ENCODE measurements at places on chromosomes 7 and 10. TPM values are rescaled to one million over a fixed set of nuclear protein-coding genes. Genes with fewer than 3 reads are reported as not detected.

Gene TMEM236
- not detected for total RNA-seq

Gene LRRC18
- not detected for total RNA-seq

Gene FAM237B
- not detected for total RNA-seq

Gene KLLN
- 0.24 TPM for total RNA-seq

Gene DYDC2
- 0.14 TPM for total RNA-seq

Gene PON1
- total RNA-seq = not detected

Gene CPA2
- 0.17 TPM for total RNA-seq

Gene FGL2
- not detected for total RNA-seq

Gene MAT1A
- total RNA-seq = not detected

Gene ASZ1
- not detected for total RNA-seq

Gene KIN
- total RNA-seq = 11.5 TPM

Gene NUPR2
- total RNA-seq = not detected

Gene SPDYE9
- not detected for total RNA-seq

Gene CYP2E1
- total RNA-seq = 0.18 TPM

Gene ZNF479
- not detected for total RNA-seq

Gene PMS2
- total RNA-seq = 13.2 TPM

Gene SLIT1
- total RNA-seq = not detected

Gene DUSP5
- 105 TPM for total RNA-seq

Gene NPC1L1
- not detected for total RNA-seq

Gene NFE2L3
- 28.6 TPM for total RNA-seq

Gene PSMA2
- total RNA-seq = 180 TPM

Gene CPN1
- total RNA-seq = not detected

Gene PLEKHS1
- not detected for total RNA-seq

Gene PCBD1
- 60.3 TPM for total RNA-seq

Gene TMEM225B
- 0.25 TPM for total RNA-seq

Gene C1QL3
- total RNA-seq = not detected

Gene ATP5F1C
- 291 TPM for total RNA-seq

Gene ZNF365
- total RNA-seq = 6.0 TPM

Gene ECHDC3
- 10.4 TPM for total RNA-seq

Gene WEE2
- not detected for total RNA-seq

Gene STEAP4
- total RNA-seq = 0.03 TPM

Gene MINPP1
- 16.4 TPM for total RNA-seq

Gene GHRHR
- total RNA-seq = not detected

Gene OR9A2
- total RNA-seq = not detected

Gene ATP6V0A4
- 0.25 TPM for total RNA-seq

Gene OR2F1
- total RNA-seq = not detected

Gene KLHL7
- 37.6 TPM for total RNA-seq

Gene HMX2
- not detected for total RNA-seq

Gene GNG11
- 1.7 TPM for total RNA-seq

Gene MRLN
- total RNA-seq = not detected

Gene PKD2L1
- not detected for total RNA-seq

Gene CUL2
- 43.1 TPM for total RNA-seq

Gene PDE1C
- 31.5 TPM for total RNA-seq

Gene RBM20
- total RNA-seq = not detected
